ENCODE measurements at places on chromosomes 1 and 21. TPM values are rescaled to one million over a fixed set of nuclear protein-coding genes. Genes with fewer than 3 reads are reported as not detected.

INSRR gene
- total RNA-seq, result not detected

ZZZ3 gene
- total RNA-seq, result 91.3 TPM

SON gene
- 136 TPM for total RNA-seq

MYOG gene
- not detected for total RNA-seq

PLEKHN1 gene
- total RNA-seq, result 4.9 TPM

ENAH gene
- total RNA-seq, result 122 TPM

AMY1C gene
- total RNA-seq, result not detected

ADORA1 gene
- total RNA-seq, result 5.0 TPM

TENT5C gene
- total RNA-seq, result 1.5 TPM

HLCS gene
- total RNA-seq, result 39.4 TPM

CYP4X1 gene
- total RNA-seq, result not detected

C1orf141 gene
- total RNA-seq, result not detected

DMBX1 gene
- not detected for total RNA-seq

PTP4A2 gene
- 642 TPM for total RNA-seq

TLR5 gene
- total RNA-seq, result under 0.01 TPM

GABPB2 gene
- total RNA-seq, result 9.7 TPM

SH2D5 gene
- total RNA-seq, result 6.7 TPM

ZNF670 gene
- 2.9 TPM for total RNA-seq

Data from placental pericyte (primary cell).